ENCODE measurements at places on chromosomes 11 and 22.

DNA sequence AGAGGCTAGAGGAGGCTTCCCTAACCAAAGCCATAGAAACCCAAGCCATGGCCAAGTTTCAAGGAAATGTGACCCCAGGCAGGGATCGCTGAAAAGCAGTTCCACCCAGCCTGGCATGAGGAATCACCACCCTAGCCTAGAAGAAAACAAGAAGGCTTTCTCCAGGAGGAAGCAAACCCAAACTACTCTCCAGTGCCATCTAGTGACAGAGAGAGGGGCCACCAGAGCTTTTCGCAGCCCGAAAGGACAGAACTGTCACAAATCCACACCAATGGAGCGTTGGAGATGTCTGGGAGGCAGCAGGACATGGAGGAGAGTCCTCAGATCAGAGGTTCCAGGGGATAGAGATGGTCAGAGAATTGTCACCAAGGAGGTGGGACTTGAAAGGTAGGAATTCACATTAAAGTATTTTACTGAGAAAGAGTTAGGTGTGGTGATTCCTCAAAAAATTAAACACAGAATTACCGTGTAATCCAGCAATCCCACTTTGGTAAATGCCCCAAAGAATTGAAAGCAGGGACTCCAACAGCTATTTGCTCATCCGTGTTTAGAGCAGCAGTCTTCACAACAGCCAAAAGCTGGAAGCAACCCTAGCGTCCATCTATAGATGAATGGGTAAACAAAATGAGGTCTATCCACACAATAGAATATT is 67.3 kb upstream of the NUP50 start:
- no peak for DNase-seq

GRCh38 chr11:3166268-3167142 is 1.4 kb upstream of the OSBPL5 start:
- DNase-seq = no peak

- DNase-seq = no peak
Observed at GRCh38 chr11:120877746-120878365, 146.0 kb upstream of the TBCEL start.

DNA sequence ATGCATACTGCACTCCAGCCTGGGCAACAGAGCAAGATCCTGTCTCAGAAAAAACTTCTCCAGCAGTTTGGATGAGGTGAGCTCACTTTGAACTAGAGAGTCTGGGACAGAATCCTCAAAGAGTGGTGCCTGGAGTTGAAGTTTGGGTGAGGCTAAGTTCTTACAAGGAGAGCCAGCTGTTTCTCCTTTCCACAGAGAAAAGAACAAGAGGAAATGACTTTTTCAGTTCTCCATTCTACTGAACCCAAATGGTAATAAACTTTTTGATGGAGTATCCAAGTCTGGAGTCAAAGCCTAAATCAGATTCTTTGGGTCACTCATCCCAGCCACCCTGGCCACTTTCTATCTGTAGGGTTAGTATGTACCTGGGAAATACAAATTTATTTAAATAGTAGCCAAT is 102.7 kb downstream of the TRAF6 start:
- no peak for DNase-seq

DNA sequence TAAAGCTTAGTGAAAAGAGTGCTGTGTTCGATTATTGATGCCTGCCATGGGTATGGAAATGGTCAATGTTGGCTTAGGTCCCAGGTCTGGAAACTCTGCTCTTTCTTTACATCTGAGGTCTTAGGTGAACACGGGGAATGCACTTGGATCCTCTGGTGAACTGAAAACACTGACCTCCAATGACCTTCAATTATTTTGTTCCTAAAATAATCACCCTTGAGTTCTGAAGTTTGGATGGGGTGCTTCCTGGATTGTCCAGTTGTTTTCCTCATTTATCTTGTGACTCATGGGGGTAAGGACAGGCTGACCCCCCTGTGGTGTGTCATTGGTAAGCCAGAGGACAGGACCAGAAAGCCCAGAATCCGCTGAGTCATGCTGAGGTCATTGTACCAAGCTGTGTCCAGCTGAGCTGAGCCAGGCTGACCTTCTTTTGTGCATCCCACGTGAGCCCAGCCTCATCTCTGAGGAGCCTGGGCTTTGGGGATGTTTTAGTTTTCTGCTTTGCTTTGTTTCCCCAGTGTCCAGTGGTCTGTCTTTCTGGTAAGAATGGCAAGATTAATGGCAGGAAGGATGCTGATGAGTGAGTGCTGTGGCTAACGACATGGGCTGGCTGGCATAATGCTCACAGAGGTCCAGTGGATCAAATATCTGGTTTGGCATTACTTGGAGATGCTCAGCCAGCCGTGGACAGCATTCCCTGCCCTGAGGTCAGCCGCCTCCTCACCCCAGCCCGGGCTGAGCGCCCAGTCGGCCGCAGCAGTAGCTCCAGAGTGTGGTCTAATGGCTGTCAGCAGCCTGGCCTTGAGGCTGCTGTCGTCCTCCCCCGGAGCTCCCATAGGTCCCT is 35.6 kb downstream of the AMPD3 start:
- peak; percentile 14 for DNase-seq

- DNase-seq = no peak
Observed at GRCh38 chr11:109076870-109077269, 345.1 kb upstream of the C11orf87 start.

- DNase-seq = no peak
Observed at GRCh38 chr11:133723056-133723455, 122.3 kb downstream of the SPATA19 start.

DNA sequence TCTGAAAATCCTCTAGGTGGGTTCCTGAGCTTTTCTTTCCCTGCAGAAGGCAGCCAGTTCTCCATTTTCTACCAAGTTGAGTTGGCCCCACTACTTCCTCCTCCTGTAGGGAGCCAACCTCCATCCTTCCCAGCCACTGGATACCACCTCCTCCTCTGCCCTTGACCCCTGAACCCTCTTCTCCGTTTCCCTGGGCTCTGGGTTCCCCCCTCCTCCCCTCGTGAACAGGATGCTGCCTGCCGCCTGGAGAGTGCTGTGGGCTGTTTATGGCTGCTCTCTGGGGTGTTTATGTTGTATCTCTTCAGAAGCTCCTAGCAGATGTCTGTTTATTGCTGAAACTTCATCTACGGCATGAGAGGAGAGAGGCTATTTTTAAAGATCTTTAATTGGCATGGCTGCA is 8.6 kb downstream of the MICAL2 start:
- DNase-seq = no peak

DNA sequence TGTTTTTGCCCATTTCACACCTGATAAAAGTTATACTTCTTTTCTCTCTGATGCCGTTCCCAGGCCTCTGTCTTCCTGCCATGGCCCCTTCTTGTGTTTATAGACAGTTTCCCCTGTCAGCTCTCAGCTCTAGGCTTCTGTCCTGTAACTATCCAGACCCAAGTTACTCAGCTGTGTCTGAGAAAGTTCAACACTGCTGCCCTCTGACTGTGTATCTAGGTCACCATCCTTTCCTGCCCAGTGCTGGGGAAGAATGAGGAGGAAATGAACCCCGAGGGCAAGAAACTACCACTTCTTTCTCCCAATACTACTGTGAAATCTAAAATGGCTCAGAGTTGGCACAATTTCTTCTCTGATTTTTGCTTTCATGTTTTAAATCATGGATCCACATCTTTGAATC is 29.6 kb downstream of the SNX19 start:
- no peak for DNase-seq

DNA sequence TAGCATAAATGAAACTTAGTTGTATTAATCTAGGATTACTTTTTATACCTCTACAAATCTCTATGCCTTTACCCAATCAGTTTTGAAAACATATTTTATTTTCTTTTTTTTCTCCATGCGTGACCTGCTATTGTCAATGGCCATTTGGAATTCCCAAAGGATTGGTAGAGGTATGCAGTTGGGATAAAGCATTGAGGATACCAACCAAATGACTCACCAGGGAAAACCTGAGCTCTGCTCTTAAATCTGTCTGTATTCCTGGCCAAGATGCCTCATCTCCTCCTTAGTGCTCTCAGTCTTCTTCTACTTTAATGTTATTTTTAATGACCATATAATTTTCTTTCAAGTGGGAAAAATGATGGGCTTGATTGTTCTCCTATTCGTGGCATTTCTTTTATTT is 61.9 kb downstream of the EHF start:
- DNase-seq = no peak

GRCh38 chr22:31488346-31488883 is 1.2 kb downstream of the EIF4ENIF1 start:
- no peak for DNase-seq

DNA sequence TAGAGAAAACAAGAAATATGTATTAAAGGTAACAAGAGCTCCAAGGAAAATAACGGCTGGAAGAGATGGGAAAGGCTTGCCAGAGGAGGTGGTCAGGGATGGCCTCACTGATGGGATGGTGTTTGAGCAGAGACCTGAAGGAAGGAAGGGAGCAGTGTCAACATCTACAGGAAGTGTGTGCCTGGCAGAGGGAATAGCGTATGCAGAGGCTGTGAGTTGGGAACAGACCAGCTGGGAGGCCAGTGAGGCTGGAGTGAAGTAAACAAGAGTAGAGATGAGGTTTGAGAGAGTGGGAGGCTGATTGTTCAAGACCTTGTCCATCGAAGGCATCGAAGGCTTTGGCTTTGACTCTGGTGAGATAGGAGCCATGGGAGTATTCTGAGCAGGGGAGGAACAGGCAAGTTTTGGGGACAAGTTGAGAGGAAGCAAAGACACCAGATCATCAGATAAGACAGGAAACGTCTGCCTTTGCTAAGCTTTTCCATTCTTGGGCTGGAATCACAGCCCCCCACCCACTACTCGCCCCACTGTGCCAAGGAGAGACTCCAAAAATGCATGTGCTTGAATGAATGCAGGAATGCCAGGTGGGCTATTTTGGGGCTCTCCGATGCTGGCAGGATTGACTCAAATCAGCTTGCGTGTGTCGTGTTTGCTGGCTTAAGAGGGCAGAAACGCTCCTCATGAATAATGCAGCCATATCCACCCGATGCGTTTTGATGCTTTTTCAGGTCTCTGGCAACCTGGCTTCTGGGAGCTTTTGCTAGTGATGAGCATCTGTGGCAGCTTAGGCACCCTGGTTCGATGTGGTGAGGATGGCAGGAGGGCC is 7.2 kb downstream of the SGSM1 start:
- no peak for DNase-seq

- no peak for DNase-seq
Observed at GRCh38 chr11:94147433-94147845, 18.8 kb downstream of the PANX1 start.

- no peak for DNase-seq
Observed at GRCh38 chr11:95297680-95298452, 66.9 kb upstream of the SESN3 start.

DNA sequence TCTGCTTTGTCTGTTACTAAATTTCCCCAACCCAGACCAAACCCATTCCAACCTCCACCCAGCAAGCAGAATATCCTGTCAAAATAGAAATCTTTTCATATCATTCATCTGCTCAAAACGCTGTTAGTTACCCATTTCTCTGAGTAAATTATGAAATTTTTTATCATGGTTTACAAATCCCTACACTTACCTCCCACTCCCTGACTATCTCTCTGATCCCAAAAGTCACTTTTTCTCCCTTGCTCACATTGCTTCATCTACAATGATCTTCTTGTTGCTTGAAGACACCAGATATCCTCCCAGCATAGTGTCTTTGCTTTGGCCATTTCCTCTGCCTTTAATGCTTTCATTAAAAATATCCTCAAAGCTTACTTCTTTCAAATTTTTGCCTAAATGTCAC is 195.5 kb upstream of the CTSC start:
- DNase-seq = no peak

DNA sequence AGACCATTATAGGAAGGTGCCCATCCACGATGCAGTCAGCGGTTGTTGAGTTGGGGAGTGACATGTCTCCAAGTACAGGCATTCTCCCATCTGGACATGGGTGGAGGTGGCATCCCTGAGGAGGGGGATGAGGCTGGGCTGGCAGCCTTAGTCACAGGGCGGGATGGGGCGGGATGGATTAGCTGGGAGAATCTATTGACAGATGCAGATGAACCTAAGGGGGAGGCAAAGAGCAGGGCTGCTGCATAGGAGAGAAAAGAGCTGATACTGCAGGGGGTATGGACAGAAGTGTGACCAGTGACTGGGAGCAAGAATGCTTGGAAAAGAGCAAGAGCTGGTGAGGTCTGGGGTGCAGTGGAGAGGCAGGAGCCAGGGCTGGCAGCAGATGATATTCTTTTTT is 42.7 kb downstream of the SCN3B start:
- DNase-seq = no peak

DNA sequence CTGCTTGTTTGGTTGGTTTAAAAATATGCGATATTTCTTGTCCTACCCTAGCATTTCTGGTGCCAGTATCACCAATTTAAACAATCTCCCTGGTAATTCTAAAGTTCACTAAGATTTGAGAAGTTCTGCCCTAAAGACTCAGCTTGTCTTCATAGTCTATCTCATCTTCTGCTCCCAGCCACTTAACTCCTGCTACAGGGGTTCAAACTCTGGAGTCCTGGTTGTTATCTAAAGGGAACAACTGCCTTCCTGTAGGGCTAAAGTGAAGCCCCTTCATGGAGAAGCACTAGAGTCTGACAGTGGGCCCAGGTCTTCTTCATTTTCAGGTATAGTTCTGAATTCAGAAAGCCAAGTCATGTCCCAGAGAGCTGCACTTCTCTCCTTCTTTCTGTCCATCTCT is 73.2 kb downstream of the CTNND1 start:
- no peak for DNase-seq

DNA sequence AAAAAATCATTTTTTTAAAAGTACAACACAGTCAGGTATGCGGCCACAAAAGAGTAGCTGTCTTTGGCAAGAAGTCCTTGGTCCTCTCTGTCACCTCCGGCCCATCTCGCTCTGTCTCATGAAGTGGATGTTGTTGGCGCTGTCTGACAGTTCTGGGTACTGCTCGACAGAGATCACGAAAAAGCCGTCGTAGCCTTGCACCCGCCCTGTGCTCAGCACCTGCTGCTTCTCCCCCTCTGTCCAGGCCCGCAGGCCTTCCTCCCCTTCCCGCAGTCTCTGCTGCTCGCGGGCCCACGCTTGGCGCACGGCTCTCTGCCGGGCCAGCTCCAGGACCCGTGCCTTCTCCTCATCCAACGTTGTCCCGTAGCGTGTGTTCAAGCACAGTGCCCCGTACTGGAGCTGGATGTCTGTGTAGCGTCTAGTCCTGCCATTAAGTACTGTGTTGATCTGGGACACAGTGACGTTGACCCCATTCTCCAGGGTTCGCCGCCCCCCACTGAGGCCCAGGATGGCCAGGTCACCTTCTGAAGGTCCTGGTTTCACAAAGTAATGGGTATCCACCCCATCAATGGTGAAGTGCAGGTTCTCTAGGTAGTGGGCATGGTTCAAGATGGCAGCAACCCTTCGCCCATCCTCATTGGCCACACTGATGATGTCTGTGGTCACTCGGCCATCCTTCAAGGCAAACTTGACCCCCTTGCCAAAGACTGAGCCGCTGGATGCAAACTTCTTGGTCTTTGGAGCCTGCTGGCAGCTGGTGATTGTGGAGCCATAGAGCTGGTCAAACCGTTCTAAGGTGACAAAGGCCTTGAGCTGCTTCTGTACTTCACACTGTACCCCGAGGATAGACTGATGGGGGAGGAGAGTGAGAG is 83.5 kb upstream of the NARS2 start:
- DNase-seq = no peak

Measured in fibroblast of skin of left quadriceps (primary cell).